AG10803 (cell line): ENCODE measurements at places on chromosomes 16 and 17.

GRCh38 chr16:67146523-67147357, 4.1 kb downstream of the B3GNT9 start:
- DNase-seq, result no peak

DNA sequence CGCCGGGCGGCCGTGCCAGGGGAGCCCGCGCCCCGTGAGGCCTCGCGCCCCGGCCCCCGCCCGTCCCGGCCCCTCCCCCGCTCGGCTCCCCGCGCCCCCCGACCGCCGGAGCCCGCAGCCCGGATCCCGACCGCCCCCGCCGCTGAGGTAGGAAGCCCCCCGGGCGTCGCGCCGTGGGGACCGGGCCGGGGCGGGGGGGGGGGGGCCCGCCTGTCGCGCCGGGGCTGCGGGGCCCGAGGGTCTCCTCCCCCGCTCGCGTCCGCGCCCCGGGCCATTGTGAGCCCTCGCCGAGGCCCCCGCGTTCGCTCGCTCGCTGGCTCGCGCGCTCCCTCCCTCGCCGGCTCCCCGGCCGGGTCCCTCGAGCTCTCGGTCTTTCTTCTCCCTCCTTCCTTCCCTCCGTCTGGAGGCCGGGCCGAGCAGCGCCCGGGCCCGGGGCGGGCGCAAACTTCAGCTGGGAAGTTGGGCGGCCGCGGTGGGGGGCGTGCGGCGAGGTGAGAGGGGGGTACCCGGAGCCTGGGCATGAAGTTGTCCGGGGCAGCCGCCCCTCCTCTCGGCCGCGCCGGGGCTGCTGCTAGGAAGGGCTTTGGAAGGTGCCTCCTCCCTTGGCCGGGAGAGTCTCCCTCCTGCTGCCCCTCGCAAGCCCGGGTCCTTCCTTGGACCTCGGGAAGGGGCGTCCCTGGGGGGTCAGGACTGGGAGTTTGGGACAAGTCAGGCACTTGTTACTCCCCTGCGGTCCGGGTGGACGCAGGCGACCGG, 419 bp downstream of the GLIS2 start:
- no peak for DNase-seq

DNA sequence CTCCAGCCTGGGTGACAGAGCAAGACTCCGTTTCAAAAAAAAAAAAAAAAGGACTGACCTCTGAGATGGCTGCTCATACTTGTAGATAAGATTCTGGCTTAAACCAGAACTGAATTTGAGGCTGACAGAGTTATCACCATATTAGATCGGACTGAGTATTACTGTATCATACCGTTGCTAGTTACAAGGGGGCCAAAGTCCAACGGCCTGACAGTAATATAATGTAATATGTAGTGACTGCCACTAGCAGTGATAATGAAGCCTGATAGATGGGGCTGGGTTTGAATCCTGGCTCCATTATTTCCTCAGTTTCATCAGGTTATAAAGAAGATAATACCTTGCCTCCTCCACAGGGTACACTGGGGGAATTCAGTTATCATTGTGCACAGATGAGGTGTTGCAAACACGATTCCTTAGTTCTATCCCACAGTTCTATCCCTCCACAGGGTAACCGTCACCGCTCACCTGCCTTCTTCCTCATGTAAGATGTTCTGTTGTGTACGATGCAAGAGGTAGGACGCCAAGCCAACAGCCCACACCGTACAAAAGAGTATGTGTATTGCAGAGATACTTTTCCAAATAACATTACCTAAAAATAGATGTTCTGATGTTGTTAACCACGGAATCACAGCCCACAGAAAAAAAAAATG, 5.2 kb downstream of the TMEM220 start:
- no peak for DNase-seq

GRCh38 chr17:54124456-54124855, 301.7 kb downstream of the KIF2B start:
- DNase-seq, result no peak

GRCh38 chr17:68863091-68863652, 92.0 kb downstream of the ABCA8 start:
- no peak for DNase-seq

- DNase-seq, result peak; percentile 65
Measured at GRCh38 chr16:55539049-55539448, 27.4 kb upstream of the CAPNS2 start.

GRCh38 chr16:68275611-68276191, 11.4 kb downstream of the SLC7A6 start:
- DNase-seq, result no peak
